ENCODE measurements at places on chromosomes 16 and 17.
A peak's percentile ranks its signal among the peaks of the same experiment; 100 is the strongest.

- H3K27me3 ChIP-seq = peaks cover 85% of the 10 kb centered on the region
- no peak overlapping the region for H3K27ac ChIP-seq
- peak; percentile 26 for DNase-seq
- H3K4me3 ChIP-seq = no peak overlapping the region
- H3K36me3 ChIP-seq = no peaks in the 10 kb centered on the region
These were observed 1.1 kb downstream of the CD300H start for GRCh38 chr17:74566132-74566753.

GRCh38 chr16:53599548-53599947 lies 96.5 kb upstream of the AKTIP start:
- H3K27ac ChIP-seq = no peak overlapping the region
- H3K4me3 ChIP-seq = no peak overlapping the region
- H3K4me1 ChIP-seq = no peaks in the 10 kb centered on the region
- no peaks in the 10 kb centered on the region for H3K36me3 ChIP-seq
- DNase-seq = no peak

- no peaks in the 10 kb centered on the region for H3K4me1 ChIP-seq
- H3K4me3 ChIP-seq = no peak overlapping the region
- no peaks in the 10 kb centered on the region for H3K36me3 ChIP-seq
- DNase-seq = no peak
- no peaks in the 10 kb centered on the region for H3K27me3 ChIP-seq
These were observed 1.9 kb downstream of the CDH11 start for GRCh38 chr16:65119901-65120401.

GRCh38 chr16:49484451-49484849 lies 110.8 kb downstream of the C16orf78 start:
- H3K36me3 ChIP-seq = no peaks in the 10 kb centered on the region
- H3K27me3 ChIP-seq = no peaks in the 10 kb centered on the region
- H3K27ac ChIP-seq = no peak overlapping the region
- peaks cover 5% of the 10 kb centered on the region for H3K4me1 ChIP-seq
- 0 out of 2 replicates have a peak overlapping the region, but pooled peaks have one; percentile 1 for H3K4me3 ChIP-seq

- no peak within 1 kb of the TSS for H3K27ac ChIP-seq
- H3K27me3 ChIP-seq = no peaks in the 10 kb centered on the region
- H3K4me3 ChIP-seq = no peak within 1 kb of the TSS
- peaks cover 32% of the 10 kb centered on the region for H3K4me1 ChIP-seq
These were observed at the start of gene NDRG4 for GRCh38 chr16:58499615-58500351. NDRG4 (plus strand) TSS chr16:58500143; CDS start chr16:58500249, 106 bp downstream.

DNA sequence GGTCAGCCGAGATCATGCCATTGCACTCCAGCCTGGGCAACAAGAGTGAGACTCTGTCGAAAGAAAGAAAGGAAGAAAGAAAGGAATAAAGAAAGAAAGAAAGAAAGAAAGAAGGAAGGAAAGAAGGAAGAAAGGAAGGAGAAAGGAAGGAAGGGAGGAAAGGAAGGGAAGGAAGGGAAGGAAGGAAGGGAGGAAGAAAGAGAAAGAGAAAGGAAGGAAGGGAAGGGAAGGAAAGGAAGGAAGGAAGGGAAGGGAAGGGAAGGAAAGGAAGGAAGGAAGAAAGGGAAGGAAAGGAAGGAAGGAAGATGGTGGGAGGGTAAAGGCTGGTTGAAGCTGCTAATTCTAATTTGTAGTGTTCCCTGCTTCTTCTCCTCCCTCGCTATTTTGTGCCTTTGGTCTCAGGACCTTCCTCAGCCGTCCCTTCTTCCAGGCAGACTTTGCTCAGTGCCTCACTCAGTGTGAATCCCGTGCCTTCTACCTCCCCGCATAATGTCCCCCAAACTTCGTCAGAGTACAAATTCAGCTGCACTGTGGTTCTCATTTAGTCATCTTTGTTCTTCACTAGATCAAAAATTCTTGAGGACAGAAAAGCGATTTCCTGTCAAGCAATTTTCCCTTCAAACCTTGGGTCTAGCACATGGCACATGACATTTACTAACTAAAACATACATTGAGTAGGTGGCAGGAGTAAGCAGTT lies 31.1 kb upstream of the PAFAH1B1 start:
- no peak overlapping the region for H3K27ac ChIP-seq
- H3K4me3 ChIP-seq = no peak overlapping the region
- H3K27me3 ChIP-seq = no peaks in the 10 kb centered on the region
- no peaks in the 10 kb centered on the region for H3K4me1 ChIP-seq
- no peak for DNase-seq

- DNase-seq = no peak
- no peaks in the 10 kb centered on the region for H3K4me1 ChIP-seq
- no peaks in the 10 kb centered on the region for H3K36me3 ChIP-seq
- H3K27me3 ChIP-seq = no peaks in the 10 kb centered on the region
- H3K27ac ChIP-seq = no peak overlapping the region
These were observed 12.1 kb upstream of the HSD3B7 start for GRCh38 chr16:30972872-30973271.
